Stimulated activated memory B cell treated with anti-CD40 and anti-IgM and Interleukin-4, amounts not matched to agents 10 μg/mL and 1 μg/mL and 100 μg/mL, for 72 hours (primary cell): ENCODE measurements at places on chromosomes 5 and 9.

DNA sequence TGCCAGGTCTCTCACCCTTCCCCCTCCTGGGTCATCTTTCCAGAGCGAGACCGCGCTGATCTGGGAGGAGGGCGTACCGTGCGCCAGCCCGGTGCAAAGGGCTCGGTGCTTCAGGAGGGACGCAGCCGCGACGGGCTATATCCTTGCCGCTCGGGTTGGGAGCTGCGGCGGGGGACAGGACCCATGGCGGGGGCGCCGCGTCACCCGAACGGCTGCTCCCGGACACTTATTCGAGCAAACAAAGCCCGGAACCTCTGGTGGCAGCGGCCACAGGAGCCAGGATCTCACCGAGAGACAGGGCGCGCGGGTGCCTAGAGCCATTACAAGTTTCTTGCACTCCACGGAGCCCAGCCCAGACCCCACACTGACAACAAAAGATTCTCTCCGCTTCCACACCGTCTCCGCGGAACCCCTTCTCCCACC lies 1.3 kb downstream of the SEMA6A start:
- H3K27ac ChIP-seq, result peak overlapping the region; percentile 69
- no peak for ATAC-seq
- H3K4me3 ChIP-seq, result peak overlapping the region; percentile 92
- peaks cover 53% of the 10 kb centered on the region for H3K4me1 ChIP-seq
- no peaks in the 10 kb centered on the region for H3K36me3 ChIP-seq

DNA sequence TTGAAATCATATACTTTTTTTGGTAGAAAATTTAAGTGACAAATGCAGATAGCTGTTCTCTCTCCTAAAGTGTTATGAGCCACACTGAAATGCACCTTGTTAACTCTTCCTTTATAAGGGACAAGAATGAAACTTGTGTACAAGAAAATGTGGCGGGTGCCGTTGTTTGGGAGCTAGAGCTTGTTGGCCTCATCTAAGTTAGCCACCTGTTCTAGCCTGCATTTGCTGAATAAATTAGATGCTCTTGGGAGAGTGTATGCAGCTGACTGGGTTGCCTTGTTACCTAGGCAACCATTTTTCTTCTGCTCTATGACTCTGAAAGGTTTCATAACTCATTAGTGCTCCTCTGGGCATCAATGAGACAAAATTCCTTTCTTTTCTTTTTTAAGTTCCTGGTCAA lies 174.3 kb downstream of the TAF11L14 start:
- no peaks in the 10 kb centered on the region for H3K36me3 ChIP-seq
- no peak overlapping the region for H3K27ac ChIP-seq
- H3K27me3 ChIP-seq, result no peaks in the 10 kb centered on the region
- H3K4me3 ChIP-seq, result no peak overlapping the region
- H3K4me1 ChIP-seq, result peaks cover 9% of the 10 kb centered on the region
- ATAC-seq, result no peak

DNA sequence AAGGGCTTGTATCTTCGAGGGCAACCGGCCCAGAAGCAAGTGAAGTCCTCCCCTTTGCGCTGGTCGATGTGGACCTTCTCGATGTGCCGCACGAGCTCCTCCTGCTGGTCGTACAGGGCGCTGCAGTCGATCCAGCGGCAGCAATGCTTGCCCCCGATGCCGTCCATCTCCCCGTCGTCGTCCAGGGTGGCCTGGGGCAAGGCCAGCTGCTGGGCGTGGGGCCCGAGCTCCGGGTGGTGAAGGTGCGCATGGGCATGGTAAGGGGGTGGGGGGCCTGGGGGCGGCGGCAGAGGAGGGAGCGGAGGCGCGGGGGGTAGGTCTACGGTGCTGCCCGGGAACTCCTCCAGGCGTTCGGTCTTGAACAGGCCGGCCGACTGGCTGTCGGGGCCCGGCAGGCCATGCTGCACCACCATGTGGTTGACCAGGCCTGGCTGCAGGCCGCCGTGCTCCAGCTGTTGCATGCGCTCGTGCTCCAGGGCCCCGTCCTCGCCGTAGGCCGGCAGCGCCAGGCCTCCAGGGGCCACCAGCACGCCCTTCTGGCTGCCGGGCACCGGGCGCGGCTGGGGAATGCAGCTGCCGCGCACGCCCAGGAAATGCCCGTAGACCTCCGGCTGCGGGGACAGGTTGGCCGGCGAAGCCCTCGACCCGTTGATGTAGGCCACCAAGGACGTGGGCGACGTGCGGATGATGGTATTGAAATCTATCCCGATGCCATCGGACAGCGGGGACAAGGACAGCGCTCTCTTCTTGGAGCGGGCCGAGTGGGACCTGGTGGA lies 181.8 kb downstream of the GLIS3 start:
- peak; percentile 45 for ATAC-seq
- H3K36me3 ChIP-seq, result no peaks in the 10 kb centered on the region
- H3K27me3 ChIP-seq, result peaks cover 6% of the 10 kb centered on the region
- H3K4me1 ChIP-seq, result no peaks in the 10 kb centered on the region
- no peak overlapping the region for H3K4me3 ChIP-seq

DNA sequence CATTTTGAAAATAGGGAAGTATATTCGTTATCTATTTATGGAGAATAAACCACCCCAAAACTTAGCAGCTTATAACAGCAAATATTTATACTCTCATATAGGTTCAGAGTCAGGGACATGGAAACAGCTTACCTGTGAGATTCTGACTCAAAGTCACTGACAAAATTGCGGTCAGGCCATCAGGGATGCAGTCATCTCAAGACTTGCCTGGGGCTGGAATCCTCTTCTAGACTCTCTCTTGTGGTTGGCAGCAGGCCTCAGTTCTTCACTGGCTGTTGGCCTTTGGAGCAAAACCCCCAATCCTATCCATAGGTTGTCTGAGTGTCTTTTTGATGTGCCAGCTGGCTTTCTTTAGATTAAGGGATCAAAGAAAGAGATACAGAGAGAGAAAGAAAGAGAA lies 275.6 kb downstream of the SEC61B start:
- ATAC-seq, result peak; percentile 31
- H3K4me1 ChIP-seq, result peaks cover 9% of the 10 kb centered on the region

DNA sequence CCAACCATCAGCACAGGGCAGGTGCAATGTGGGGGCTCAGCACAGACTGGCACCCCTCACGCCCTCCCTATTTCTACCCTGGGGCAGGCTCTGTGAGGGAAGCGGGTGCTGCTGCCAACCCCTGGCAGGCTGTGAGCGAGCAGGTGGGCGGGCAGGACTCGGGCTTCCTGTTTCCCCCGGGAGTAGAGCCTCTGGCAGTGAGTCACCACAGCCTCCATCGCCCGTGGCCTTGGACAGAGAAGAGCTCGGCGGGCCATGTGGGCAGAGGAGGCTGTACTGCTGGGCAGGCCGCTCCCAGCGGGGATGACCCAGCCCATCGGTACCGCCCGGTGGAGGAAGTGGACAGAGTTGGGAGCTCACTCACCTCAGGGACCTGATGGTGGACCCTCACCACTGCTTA lies 16.6 kb downstream of the KCNT1 start:
- H3K27me3 ChIP-seq, result peaks cover 61% of the 10 kb centered on the region
- ATAC-seq, result no peak
- H3K4me3 ChIP-seq, result no peak overlapping the region
- no peaks in the 10 kb centered on the region for H3K36me3 ChIP-seq
- no peaks in the 10 kb centered on the region for H3K4me1 ChIP-seq

- no peaks in the 10 kb centered on the region for H3K36me3 ChIP-seq
- H3K4me3 ChIP-seq, result no peak overlapping the region
- no peak overlapping the region for H3K27ac ChIP-seq
- no peak for ATAC-seq
- peaks cover 25% of the 10 kb centered on the region for H3K27me3 ChIP-seq
- no peaks in the 10 kb centered on the region for H3K4me1 ChIP-seq
Measured at GRCh38 chr5:136018814-136019783, 9.7 kb upstream of the TGFBI start.

DNA sequence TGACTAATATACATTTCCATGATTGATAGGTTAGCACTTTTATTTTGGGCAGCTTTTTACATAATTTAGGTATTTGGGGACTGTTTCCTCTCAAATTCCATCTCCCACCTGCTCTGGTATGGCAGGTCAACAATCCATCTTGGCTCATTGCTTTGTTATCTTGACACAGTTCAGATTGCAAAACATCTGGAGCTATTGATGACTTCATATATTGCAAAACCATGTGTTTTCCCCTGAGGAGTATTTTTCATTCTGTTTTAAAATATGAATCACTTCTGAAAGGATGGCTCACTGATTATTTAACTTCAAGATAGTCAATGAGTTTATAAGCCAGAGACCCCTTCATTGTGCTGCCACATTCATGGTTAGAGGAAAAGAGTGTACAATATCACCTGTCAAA lies 1206.0 kb upstream of the C9orf72 start:
- no peak overlapping the region for H3K27ac ChIP-seq
- no peak for ATAC-seq
- H3K27me3 ChIP-seq, result no peaks in the 10 kb centered on the region
- no peaks in the 10 kb centered on the region for H3K36me3 ChIP-seq
- no peak overlapping the region for H3K4me3 ChIP-seq
- H3K4me1 ChIP-seq, result no peaks in the 10 kb centered on the region
